ENCODE measurements at places on chromosomes 11 and 22.

DNA sequence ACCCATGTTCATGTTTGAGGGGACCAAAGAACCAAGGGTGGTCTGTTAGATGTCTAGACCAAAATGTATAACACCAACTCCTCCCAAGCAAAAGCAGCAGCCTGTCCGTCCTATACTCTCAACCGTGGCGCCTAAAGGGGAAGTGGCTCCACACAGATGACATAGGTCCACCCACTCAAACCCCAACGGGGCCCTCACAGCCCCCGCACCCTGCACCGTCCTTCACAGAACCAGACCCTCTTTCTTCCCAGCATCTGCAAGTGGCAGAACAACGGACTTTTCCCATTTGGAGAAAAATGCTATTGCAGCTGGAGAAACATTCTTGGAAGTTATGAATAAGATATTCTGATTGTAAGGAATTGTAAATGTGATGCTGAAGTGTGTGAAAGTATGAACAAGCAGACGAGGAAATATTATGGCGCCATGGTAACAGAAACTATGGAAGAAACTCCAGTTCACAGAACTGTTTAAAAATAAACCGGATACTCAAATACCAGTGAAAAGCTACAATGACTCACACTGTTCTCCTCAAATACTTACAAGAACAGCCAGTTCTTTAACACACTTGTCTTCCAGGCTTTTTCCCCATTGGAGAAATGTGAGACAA, 76.5 kb upstream of the ARFGAP3 start:
- DNase-seq, result peak; percentile 84

GRCh38 chr22:19173047-19174035, 5.2 kb downstream of the SLC25A1 start:
- DNase-seq, result no peak

DNA sequence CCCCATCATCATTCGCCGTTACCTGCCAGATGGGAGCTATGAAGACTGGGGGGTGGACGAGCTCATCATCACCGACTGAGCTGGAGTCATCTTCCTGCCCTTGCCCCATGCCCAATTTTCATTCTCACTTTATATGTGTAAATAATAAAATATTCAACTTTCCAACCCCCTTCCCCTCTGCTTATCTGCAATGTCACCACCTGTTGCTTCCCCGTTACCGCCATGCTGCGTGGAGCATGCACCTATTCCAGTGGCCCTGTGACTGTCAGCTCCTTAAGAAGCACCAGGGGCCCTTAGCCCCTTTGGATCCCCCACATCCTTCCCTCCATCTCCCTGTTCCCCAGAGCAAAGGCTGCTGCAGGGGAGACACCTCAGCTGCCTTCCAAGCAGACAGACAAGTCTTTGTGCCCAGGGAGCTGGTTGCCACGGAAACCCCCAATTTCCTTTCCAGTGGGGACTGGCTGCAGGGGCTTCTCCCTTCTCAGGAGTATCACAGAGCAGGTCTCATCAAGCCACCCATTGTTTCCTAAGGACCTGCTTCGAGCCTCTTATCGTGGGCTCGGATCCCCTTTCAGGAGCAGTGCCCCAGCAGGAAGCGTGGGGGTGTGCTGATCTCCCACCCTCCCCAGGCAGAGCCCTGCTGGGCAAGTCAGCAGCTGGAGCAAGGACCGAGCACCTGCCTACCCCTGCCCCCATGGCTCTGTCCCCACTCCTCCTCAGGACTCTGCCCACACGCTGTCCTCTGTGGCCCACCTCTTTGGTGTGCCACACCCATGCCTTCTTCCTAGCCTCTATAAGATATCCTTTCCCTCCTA, 14.3 kb downstream of the POLR2F start:
- DNase-seq, result no peak

DNA sequence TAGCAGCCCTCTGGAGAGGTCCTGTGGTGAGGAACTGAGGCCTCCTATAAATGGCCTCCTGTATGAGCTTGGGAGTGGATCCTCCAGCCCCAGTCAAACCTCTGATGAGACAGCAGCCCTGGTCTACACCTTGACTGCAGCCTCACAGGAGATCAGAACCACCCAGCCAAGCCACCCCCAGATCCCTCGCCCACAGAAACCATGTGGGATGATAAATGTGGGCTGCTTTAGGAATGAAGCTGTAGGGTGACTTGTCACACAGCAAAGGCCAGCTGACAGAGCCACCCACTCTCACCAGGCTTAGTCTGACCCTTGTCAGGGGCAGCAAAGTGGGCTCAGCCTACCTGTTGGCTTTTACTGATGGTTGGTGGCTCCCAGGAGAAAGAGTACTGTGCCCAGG, 6.5 kb upstream of the KCNQ1OT1 start:
- no peak for DNase-seq

DNA sequence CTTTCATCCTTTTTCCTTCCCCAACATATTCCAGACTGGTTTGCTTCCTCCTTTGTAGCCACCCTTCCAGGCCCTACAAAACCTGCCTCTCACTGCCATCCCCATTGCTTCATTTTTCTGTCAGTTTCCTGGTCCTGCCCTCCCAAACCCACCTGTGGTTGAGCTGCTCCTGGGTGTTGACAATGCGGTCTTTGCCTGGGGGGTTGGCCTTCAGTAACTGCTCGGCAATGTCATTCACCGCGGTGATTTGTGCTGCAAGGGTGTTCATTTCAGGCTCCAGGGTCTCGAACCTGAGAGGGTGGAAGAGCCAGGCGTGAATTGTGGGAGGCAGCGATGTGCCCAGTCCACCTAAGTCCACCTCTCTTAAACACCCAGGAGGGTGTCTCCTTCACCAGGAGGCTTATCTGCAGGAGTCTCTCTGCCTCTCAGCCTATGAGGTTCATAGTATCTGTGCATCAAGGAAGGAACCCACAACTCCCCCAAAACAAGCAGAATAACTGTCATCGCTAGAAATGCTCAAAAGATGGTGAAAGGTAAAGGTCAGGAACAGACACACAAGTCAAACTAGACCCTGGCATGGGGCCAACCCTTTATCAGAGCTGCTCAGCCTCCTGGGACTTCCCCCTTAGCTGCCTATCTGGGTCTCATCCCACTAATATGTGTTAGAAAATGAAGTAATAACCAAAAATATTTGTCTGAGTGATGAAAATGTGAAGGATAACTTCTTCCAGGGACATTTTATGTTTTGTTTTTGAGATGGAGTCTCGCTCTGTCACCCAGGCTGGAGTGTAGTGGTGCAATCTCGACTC, 23.9 kb upstream of the RBM4B start:
- DNase-seq, result no peak

GRCh38 chr22:25833676-25834075, 91.7 kb downstream of the MYO18B start:
- no peak for DNase-seq

GRCh38 chr22:27406389-27406861, 395.1 kb downstream of the MN1 start:
- no peak for DNase-seq

DNA sequence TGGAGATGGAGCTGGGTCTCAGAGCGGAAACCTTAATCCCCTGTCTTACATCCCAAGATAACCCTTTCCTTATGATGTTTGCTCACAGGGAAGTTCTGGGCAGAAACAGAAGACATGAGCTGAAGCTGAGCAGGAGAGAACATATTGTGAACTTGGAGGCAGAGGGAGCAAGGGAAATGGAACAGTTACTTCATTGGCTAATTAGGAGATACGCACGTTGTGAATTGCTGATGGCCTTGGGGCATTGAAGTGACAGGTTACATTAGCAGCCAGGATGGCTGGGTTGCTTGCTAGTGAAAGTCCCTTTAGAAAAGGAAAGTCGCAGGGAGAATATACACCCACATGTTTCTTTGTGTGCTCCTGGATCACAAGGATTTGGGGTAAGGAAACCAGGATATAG, 48.7 kb downstream of the TENM4 start:
- DNase-seq, result no peak

GRCh38 chr11:75355051-75355450, 3.6 kb upstream of the ARRB1 start:
- DNase-seq, result no peak

GRCh38 chr11:19697721-19698121, 14.9 kb upstream of the NAV2 start:
- no peak for DNase-seq

DNA sequence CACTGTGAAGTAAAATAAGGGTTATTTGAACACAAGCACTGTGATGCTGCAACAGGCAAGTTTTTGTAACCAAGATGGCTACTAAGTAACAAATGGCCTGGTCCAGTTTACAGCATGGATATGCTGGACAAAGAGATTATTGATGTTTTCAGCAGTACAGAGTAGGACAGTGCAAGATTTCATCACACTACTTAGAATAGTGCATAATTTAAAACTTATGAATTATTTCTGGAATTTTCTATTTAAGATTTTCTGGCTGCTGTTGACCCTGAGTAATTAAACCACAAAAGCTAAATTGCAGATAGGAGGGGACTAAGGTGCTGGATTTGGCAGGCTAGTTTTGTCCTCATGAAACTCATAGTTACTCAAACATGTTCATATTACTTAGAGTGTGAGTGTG, 33.1 kb downstream of the CEP295 start:
- no peak for DNase-seq

DNA sequence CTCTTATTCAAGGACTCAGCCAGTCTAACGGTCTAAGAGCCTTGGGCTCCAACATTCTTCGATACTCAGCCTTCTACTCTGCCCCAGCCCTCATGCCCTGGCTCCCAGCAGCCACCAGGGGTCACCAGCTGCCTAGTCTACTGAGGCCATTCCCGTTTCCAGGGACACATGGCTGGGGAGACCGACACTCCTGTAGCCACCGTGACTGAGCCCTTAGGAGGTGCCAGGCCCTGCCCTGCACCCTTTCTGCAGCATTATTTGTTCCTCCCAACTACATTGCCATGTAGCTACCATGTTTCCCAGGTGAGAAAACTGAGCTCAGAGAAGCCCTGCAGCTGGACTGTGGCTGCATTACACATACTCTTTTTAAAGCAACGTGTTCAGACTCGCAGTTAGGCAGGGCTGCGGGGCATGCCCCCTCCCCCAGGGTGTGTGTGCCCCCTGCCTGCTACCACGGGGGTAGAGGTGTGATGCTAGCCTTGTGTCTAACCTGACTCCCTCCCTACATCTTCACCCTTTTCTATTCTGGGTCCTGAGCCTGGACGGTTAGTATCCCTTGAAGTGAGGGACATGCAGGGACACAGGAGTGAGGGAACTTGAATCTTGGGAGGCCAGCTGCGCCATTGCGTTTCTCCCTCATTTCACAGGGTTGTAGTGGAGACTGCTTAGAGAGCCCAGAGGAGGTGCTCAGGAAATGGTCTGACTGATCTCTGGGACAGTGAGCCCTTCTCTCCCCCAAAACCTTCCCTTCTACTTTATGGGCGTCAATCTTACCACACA, 17.5 kb downstream of the ATG16L2 start:
- peak; percentile 86 for DNase-seq

DNA sequence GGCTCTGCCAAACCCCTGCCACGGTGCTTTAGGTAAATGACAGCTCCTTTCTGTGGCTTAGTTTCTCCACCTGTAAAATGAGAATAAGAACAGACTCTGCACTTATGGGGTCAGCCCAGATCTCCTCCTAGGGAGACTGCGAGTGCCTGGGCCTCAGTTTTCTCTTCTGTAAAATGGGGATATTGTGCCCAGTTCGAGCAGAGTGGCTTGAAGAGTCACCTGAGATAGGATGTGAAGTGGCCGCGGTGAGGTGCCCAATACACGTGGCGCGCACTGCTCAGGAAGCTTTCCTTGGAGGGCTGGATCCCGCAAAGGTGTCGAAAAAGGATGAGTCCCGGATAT, 473 bp upstream of the EMID1 start:
- DNase-seq, result no peak

DNA sequence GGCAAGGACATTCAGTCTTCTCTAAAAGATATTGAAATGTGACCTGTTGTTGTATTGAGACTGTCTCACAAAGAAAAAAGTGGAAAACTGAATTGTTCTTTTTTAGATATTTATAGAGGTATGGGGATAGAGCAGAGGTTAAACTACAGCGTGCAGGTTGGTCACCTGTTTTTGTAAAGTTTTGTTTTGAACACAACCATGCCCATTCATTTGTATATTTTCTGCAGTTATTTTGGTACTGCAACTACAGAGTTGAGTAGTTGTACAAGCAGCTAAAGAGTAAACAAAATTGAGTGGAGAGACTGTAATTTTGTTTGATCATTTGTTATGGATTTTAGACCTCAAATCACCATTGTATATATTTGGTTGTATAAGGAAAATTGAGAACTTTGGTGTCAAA, 11.3 kb downstream of the EED start:
- no peak for DNase-seq

- peak; percentile 78 for DNase-seq
Measured at GRCh38 chr11:848380-848931, 5.8 kb downstream of the TSPAN4 start.

- DNase-seq, result no peak
Measured at GRCh38 chr11:34793666-34794065, 122.5 kb downstream of the APIP start.

DNA sequence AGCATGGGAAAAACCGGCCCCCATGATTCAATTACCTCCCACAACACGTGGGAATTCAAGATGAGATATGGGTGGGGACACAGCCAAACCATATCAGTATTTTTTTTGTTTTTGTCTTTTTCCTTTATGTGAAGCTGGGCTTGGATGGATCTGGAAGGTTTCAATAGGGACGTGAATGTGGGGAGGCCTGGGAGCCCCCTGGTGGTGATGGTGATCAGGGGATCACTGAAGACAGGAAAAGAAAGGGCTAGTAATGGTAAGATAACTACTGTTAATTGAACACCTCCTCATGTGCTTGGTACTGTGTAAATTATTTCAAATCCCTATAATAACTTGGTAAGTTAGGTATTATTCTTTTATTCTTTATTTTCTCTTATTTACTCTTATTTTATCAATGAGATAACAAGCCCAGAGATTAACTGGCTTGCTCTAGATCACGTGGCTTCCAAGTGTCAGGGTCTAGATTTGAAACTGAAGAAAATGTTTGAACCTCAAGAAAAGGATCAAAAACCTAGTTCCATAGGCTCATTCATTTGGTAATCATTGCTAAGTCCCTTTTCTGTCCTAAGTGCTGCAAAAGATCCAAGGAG, 364.2 kb downstream of the TENM4 start:
- peak; percentile 75 for DNase-seq

DNA sequence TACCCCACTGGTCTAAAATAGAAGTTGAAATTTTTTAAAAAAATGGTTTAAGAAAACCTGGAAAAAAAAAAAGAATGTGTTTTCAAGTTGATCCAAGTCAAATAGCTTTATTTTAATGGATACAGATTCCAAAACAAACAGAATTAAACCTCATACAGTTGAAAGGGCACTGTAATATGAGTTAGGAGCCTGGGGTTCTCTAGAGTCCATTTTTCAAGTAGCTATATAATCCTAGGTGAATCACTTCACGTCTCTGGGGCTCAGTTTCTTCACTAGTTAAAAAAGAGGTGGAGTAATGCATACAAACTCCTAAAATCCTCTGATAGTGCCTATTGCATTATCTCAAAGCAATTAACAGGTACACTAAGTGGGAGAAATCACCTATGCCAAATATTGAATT, 132.9 kb downstream of the BBOX1 start:
- DNase-seq, result no peak

Data from AG20443 (cell line).